Fibroblast of lung (primary cell): ENCODE measurements at places on chromosomes 13 and 19.

DNA sequence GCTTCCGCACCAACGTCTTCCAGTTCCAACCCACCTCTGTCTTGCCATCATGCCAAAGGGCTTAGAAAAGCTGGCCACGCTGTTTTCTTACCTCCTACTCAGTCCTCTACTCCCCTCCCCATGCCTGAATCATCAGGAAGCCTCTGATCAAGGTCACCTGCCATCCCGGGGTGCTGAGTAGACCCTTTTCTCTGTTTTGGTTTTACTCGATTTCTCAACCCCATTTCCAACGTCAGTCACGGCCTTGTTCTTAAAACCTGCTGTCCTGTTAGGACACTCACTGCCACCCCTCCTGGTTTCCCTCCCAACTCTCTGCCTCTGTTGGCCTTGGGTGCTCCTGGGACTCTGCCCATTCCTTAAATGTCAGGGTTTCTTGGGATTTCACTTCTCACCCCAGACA is 350.1 kb downstream of the FOXO1 start:
- no peak for DNase-seq

DNA sequence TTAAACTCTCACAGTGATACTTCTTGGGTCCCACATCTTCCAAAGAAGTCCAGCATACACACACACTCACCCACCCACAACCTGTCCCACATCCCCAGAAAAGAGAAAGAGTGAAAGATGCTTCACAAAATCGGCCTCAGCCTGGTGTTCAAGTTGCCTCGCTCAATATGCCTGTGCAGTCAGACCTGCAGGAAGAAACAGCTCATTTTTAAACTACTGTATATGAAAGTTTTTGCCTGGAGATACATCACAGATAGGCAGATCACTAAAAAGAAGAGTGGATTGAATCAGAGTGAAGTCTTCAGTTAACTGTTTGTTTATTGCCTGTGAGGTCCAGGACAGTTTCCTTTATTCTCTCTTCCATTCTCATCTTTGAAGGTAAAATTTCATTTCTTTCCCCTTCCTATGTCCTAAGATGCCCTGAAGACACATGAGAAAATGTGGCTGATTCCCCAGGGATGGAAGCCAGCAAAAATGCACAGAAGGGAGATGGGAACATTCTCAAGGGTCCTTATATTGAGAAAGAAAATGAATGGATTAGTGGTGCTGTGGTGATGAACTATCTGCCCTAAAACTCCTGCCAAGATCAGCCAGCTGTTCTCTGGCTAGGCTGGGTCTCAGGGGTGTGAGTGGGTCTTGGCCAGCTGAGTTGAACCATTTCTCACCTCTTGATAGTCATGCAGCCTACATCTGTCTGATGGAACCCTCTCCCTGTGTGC is 259.0 kb downstream of the ITGBL1 start:
- DNase-seq = peak; percentile 21

GRCh38 chr13:110500341-110500740 is 61.2 kb downstream of the RAB20 start:
- DNase-seq = no peak

DNA sequence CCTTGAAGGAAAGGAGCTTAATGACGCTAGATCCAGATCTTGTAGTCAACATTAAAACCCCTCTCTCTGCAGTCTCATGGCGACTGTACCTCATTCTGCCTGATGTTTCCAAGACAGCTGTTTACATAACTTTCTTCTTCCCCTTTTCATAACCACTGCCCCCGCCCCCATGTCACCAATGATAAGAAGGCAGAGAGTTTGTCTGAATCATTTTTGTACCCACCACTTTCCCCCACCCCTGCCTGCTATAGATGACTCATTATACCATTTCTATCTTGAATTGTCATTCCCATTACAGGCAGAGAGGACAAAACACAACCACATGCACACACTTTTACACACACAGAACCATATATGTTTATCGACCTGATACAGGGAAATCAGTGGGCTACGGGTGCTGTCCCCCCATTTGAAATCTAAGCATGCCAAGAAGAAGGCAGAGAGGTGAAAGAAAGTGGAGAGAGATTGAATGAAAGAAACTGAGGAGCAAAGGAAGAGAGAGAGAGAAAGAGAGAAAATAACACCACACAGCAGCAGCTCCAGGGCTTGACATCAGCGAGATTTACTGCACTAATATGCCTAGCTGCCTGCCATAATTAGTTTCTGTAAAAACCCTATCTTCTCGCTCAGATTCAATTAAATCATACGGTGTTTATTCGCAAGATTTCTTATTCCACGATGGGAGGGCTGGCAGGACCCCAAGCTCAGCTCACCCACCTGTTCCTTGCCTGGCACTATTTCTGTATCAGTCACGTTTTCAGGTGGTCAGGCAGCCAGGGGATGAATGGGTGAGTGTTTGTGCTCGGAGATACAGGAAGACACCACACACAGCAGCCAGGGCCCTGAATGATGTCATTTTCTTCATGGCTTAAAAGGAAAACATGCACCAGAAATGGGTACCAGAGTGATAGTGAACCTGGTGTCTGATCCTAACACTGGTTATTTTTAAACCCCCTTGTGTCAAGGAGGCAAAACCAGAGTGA is 114.3 kb upstream of the SERP2 start:
- peak; percentile 76 for DNase-seq

GRCh38 chr19:56144831-56145230 is 3.7 kb downstream of the ZNF444 start:
- DNase-seq = no peak

DNA sequence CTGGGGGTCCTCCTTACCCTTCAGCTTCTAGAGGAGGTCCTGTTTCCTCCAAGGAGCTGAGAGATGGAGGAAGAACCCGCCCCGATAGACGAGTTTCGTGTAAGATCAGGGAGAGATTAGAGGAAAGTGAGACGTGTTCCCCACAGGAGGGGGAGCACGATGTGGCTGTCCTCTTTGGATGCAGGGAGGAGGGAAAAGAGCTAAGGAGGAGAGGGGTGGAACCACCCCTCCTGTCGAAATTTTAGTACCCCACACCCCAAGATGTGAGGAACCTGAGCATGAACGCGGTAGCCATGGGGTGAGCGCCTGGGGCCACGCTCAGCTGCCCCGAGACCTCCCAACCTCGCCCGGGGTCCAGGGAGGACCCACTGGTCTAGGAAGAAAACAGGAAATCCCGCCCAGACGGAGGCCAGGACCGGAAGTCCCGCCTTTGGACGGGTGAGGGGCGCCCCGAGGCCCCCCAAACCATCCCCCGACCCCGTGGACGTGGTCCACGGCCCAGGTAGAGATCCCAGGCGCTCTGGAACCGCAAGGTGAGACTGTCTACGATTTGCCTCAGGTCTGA is 1.2 kb downstream of the AKT1S1 start:
- DNase-seq = peak; percentile 55

DNA sequence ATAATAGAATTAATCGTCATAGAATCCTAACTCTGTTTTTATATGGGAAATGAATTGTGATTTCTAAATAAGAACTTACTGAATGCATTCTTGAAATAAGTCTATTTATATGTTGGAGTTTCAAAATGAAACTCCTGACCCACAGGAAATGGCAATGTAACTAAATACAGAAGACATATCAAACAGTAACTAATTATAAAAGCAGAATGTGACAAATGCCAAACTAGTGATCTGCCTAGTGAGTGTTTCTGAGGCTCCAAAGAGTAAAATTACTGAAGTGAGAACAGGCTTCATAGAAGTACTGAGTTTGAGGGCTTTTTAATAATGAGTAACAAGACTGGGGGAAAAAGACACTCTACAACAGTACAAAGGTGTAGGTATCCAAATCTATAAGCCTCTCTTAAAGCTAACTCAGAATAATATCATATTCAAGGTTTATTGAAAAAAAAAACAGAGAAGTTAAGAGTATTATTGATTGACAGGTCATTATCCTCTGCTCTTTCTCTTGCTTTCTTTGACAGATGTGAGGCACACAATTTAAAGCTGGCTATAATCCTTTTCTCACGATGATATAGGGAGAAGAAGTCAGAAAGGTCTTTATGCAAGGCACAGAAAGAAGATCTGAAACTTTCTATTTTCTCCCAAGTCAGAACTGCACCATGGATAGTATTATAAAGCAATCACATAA is 17.4 kb upstream of the ATXN8OS start:
- no peak for DNase-seq

- no peak for DNase-seq
Observed at GRCh38 chr19:46596008-46596407, 5.1 kb upstream of the CALM3 start.

GRCh38 chr19:58274771-58275201 is 4.0 kb upstream of the ZNF8 start:
- DNase-seq = peak; percentile 65

DNA sequence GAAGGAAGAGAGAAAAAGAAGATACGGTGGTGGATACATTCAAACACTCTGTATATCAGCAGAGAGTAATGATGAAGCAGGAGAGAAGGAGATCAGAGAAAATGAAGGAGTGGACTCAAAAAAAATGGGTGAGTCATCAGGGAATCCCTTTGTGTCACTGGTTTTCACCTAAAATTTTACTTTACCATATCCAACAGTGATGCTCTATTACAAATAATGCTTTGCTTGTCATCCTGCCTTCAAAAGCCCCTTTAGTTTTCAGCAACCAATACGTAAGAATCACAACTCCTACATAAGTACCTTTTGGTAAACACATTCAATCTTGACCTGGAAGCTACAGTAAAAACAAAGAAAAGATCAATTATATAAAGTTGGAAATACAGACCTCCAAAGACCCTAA is 88.8 kb downstream of the ENOX1 start:
- no peak for DNase-seq

DNA sequence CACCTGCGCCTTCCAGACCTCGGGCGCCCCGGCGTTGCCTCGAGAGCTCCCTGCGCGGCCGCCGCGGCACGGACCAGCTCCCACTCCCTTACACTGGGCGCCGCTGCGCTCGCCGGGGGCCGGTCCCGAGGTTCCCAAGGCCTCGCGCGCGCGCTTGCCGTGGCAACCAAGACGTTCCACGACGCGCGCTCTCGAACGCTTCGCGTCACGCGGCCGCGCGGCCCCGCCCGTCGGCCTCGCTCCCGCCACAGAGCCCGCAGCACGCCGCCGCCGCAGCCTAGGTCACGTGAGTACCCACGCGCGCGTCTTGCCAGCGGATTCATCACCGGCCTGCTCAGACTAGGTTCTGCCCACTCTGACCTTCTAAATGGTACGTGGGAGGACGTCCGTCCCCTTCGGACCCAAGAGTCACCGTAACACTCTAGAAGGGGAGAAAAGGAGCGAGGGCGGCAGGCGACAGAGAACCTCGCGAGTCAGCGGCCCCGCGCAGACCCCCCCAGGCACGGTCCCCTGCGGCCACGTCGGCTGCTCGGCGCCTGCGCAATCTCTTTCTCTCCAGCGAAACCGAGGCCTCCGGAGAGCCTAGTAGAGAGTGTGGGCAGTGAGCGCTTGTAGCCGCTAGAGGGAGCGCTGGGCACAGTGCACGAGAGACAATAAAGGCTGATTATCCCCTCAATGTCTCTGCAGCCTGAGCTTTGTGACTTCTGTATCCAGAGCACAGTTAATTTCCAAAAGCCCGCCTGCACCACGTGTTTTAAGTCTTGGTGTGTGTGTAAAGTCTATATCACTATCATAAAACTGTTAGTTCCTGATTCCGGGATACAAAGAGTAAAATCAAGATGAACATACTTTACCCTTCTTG is at the start of gene SPART:
Gene SPART, minus strand, starts transcription at position 173 of the 862 bp plus-strand sequence. CDS start 10,564 bp downstream, outside the sequence.
- DNase-seq = peak; percentile 83

DNA sequence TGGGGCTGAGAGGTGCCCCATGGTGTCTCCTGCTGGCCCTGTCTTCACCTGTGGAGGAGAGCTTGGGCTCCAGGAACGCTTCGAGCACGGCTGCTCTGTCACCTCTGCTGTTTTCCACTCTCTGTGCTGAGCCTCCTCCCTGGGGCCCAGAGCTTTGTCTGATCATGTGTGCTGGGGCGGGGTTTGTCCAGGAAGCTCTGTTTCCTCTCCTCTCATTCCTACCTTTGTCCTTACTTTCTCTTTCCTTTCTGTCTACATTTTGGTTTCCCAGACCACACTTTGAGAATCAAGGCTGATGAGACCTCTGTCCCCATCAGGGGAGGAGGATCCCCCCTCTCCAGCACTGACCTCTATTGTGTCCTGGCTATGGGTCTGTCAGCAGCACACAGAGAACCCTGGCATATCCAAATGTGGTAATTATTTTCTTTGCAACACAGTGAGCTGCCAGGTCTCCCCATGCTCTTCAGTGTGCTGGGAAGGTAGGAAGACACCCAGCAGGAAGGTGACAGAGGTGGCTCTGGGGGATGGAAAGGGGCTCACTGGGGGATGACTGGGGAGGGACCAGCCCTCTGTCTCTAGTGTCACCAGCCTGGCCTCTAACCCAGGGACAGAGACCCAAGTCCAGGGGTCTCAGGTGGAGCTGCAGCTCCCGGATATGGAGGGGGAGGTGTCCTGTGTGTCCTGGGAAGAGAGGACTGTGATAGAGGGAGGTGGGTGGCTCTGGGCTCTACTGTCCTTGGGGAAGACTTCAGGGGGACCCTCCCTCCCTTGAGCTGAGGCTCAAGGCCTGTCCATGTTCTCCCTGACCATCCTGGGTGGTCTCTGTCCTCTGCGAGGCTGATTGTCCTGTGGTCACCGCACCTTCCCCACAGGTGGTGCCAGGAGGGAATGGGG is at the start of gene CEACAM1:
Gene CEACAM1, minus strand, starts transcription at position 128 of the 894 bp plus-strand sequence. Its CDS starts 107 bp downstream, at position 21.
- no peak for DNase-seq

GRCh38 chr13:71515744-71516038 is 351.3 kb downstream of the DACH1 start:
- no peak for DNase-seq

DNA sequence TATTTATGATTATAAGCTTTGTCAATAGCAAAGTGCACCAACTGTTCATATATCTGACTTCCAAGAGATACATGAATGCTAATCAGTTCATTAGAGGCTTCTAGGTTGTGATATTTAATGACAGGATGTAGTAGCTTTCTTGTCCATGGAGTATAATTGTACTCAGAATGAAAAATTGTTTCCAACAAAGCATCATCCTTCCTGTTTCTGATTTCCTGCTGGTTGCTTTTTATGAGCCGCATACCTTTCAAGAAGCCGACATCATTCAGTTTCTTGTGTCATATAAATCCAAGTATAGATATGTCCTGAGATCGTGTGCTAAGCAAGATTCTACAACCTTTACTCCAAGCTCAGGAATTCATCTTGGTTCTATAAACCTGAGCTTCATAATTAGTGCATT is 326.6 kb downstream of the DIAPH3 start:
- DNase-seq = no peak

- no peak for DNase-seq
Observed at GRCh38 chr13:112775791-112776279, 86.0 kb downstream of the ATP11A start.

DNA sequence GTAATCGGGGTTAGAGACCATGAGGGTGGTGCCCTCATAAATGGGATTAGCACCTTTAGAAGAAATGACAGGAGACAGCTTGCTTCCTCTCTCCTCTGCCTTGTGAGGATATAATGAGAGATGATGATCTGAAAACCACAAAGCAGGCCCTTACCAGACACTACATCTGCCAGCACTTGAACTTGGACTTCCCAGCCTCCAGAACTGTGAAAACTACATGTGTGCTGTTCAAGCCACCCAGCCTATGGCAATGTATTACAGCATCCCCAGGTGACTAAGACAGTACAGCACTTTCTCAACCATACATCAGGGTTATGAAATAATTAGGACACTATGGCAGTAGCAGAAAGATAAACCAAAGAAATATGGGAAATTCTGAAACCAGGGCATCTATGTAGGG is 7.4 kb downstream of the ZNF564 start:
- no peak for DNase-seq

GRCh38 chr13:40583738-40584137 is 82.7 kb downstream of the FOXO1 start:
- DNase-seq = no peak
